Activated T-cell treated with anti-CD3 and anti-CD28 coated beads, Interleukin-2, amount 50 U/mL, for 72 hours (primary cell): ENCODE measurements at places on chromosomes 4 and X. TPM values are rescaled to one million over a fixed set of nuclear protein-coding genes. Genes with fewer than 3 reads are reported as not detected.

The PABPC1L2B gene
- total RNA-seq, result not detected

The MRFAP1 gene
- total RNA-seq, result 153 TPM

The IL21 gene
- total RNA-seq, result 26.0 TPM

The RASL11B gene
- total RNA-seq, result 1.4 TPM

The RHOXF2B gene
- total RNA-seq, result not detected

The MSANTD1 gene
- total RNA-seq, result 2.4 TPM

The SUPT20HL2 gene
- total RNA-seq, result not detected

GRCh38 chr4:149718500-149718899 lies 97.1 kb downstream of the IQCM start:
- H3K27me3 ChIP-seq, result no peaks in the 10 kb centered on the region
- H3K27ac ChIP-seq, result no peak overlapping the region
- no peak for DNase-seq

GRCh38 chr4:173328236-173328901 lies 5.8 kb downstream of the HMGB2 start:
- peaks cover 14% of the 10 kb centered on the region for H3K36me3 ChIP-seq
- no peak overlapping the region for H3K27ac ChIP-seq
- H3K4me1 ChIP-seq, result peaks cover 6% of the 10 kb centered on the region
- no peaks in the 10 kb centered on the region for H3K27me3 ChIP-seq
- no peak for DNase-seq

DNA sequence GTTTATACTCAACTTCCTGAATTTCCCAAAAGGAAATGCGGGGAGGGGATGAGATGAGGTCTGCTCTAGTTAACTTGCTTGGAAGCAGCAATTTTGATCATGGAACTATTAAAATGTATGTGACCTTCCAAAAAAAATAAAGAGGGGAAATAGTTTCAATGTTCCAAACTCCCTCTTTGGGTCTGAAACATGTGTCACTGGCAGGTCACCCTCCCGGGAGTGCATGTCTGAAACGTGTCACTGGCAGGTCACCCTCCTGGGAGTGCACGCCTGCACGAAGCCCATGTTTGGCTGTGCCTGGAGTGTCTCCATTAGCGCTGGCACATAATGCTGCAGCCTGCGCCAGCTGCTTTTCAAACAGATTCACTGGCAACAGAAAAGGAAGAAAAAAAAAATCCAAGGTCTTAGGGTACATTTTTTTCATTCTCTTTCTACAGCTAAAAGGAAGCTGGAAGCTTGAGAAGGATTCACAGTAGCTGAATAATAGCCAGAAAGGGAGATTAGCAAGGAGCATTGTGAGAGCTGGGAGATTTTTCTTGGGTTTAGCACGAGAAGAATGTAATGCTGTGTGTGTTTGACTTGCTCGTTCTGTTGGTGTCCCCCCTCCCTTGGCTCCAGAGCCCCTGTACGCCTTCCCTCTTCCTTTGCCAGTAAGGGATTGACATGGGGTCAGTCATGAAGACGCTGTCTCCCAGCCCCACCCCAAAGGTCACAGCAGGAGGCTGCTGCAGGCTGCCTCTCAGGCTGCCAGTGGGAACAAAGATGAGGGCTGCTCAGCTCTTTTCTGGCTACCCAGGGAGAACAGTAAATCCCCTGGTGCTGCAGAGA lies 39.2 kb upstream of the TLR3 start:
- H3K27me3 ChIP-seq, result peaks cover 21% of the 10 kb centered on the region
- no peak for DNase-seq
- H3K4me1 ChIP-seq, result no peaks in the 10 kb centered on the region
- H3K27ac ChIP-seq, result no peak overlapping the region
- H3K36me3 ChIP-seq, result peaks cover 4% of the 10 kb centered on the region
- H3K4me3 ChIP-seq, result no peak overlapping the region

- H3K36me3 ChIP-seq, result no peaks in the 10 kb centered on the region
- H3K27me3 ChIP-seq, result no peaks in the 10 kb centered on the region
- no peak overlapping the region for H3K27ac ChIP-seq
- no peak for DNase-seq
- H3K4me1 ChIP-seq, result no peaks in the 10 kb centered on the region
Measured at GRCh38 chr4:186808630-186809018, 85.0 kb upstream of the FAT1 start.

DNA sequence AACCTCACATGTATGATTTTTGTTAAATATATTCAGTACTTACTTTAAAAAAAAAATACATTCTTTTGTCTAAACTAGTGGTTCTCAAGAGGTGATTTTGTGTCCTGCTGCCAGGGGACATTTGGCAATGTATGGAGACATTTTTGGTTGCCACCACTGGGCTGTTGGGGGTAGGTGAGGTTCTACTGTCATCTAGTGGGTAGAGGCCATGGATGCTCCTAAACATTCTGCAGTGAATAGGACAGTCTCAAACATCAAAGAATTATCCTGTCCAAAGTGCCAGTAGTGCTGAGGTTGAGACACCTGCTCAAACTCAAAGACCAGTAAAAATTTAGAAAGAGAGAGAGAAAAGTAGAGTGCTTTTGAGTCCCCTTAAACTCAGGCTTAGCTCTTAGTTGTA lies 32.9 kb upstream of the PGM2 start:
- DNase-seq, result peak; percentile 18
- H3K4me1 ChIP-seq, result no peaks in the 10 kb centered on the region
- H3K4me3 ChIP-seq, result no peak overlapping the region
- no peaks in the 10 kb centered on the region for H3K27me3 ChIP-seq
- no peak overlapping the region for H3K27ac ChIP-seq
- H3K36me3 ChIP-seq, result peaks cover 11% of the 10 kb centered on the region

DNA sequence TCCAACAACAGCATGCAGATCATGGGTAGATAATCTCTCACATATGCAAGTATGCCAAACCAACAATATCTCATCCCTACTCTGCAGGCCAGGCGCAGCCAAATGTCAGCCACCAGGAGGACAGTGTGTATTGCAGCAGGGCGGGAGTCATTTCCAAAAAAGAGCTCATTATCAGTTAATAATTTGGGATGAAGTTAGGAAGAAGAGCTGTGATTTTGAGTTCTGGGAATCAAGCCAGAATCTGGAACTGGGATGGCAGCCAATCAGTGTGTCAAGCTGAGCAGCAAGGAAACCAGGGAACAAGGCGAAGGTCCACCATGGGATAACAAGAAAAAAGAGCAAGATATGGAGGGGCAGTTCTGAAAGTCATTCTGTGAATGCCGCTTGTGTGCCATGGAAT lies 88.2 kb upstream of the CAMK2D start:
- H3K4me3 ChIP-seq, result no peak overlapping the region
- H3K36me3 ChIP-seq, result peaks cover 2% of the 10 kb centered on the region
- H3K27ac ChIP-seq, result no peak overlapping the region
- H3K4me1 ChIP-seq, result peaks cover 6% of the 10 kb centered on the region

GRCh38 chrX:9433596-9433995 lies 31.3 kb upstream of the TBL1X start:
- H3K27ac ChIP-seq, result no peak overlapping the region
- DNase-seq, result no peak
- no peak overlapping the region for H3K4me3 ChIP-seq
- no peaks in the 10 kb centered on the region for H3K27me3 ChIP-seq
- no peaks in the 10 kb centered on the region for H3K4me1 ChIP-seq

- no peaks in the 10 kb centered on the region for H3K4me1 ChIP-seq
- no peak overlapping the region for H3K4me3 ChIP-seq
- peaks cover 10% of the 10 kb centered on the region for H3K27me3 ChIP-seq
- no peak for DNase-seq
- no peaks in the 10 kb centered on the region for H3K36me3 ChIP-seq
Measured at GRCh38 chr4:148883435-148883834, 441.2 kb upstream of the NR3C2 start.

DNA sequence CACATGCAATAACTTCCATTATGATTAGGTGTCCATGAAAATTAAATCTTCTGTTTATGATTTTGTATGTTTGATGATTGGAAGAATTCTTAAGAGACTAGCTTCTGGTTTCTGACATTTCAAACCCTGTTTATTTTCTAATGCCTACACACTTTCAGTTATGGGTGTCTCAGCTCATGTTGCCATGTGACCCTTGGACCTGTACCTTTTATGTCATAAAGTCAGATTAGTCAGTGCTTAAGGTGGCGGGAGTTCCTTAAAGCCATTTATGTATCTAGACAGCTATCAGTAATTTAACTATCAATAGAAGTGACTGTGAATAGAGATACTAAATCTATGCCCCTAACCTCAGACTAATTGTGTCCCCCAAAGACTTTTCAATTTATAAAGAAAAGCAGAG lies 155.6 kb downstream of the GBA3 start:
- H3K27ac ChIP-seq, result no peak overlapping the region
- no peaks in the 10 kb centered on the region for H3K36me3 ChIP-seq

GRCh38 chr4:1246901-1247863 lies 1.7 kb downstream of the CTBP1 start:
- peak overlapping the region; percentile 98 for H3K4me3 ChIP-seq
- DNase-seq, result peak; percentile 32
- peak overlapping the region; percentile 96 for H3K27ac ChIP-seq
- no peaks in the 10 kb centered on the region for H3K27me3 ChIP-seq
- H3K4me1 ChIP-seq, result peaks cover 62% of the 10 kb centered on the region

GRCh38 chrX:130878350-130879341 lies 24.4 kb downstream of the ENOX2 start:
- no peak overlapping the region for H3K27ac ChIP-seq
- DNase-seq, result no peak
- H3K27me3 ChIP-seq, result peaks cover 26% of the 10 kb centered on the region

GRCh38 chr4:186918466-186918865 lies 194.8 kb upstream of the FAT1 start:
- no peak for DNase-seq
- H3K27ac ChIP-seq, result no peak overlapping the region
- no peaks in the 10 kb centered on the region for H3K27me3 ChIP-seq
- no peak overlapping the region for H3K4me3 ChIP-seq
- no peaks in the 10 kb centered on the region for H3K4me1 ChIP-seq

DNA sequence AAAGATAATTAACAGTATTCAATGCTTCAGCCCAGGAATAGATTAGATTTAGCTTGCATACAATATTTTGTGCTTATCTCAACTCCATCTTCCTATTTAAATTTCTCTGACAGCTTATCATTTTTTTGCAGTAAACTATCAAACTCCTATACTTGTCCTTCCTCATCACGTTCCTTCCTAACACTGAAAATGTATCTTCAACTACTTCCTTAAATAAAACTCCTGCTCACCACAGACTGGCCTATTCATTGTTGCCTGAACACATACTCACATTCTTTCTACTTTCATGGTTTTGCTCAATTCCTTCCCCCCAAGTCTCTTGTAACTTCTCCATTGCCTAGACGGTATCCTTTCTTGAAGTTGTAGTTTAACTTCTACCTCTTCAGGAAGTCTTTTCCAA lies 28.5 kb upstream of the PTPN13 start:
- DNase-seq, result no peak
- no peaks in the 10 kb centered on the region for H3K4me1 ChIP-seq
- H3K36me3 ChIP-seq, result no peaks in the 10 kb centered on the region
- no peak overlapping the region for H3K4me3 ChIP-seq

DNA sequence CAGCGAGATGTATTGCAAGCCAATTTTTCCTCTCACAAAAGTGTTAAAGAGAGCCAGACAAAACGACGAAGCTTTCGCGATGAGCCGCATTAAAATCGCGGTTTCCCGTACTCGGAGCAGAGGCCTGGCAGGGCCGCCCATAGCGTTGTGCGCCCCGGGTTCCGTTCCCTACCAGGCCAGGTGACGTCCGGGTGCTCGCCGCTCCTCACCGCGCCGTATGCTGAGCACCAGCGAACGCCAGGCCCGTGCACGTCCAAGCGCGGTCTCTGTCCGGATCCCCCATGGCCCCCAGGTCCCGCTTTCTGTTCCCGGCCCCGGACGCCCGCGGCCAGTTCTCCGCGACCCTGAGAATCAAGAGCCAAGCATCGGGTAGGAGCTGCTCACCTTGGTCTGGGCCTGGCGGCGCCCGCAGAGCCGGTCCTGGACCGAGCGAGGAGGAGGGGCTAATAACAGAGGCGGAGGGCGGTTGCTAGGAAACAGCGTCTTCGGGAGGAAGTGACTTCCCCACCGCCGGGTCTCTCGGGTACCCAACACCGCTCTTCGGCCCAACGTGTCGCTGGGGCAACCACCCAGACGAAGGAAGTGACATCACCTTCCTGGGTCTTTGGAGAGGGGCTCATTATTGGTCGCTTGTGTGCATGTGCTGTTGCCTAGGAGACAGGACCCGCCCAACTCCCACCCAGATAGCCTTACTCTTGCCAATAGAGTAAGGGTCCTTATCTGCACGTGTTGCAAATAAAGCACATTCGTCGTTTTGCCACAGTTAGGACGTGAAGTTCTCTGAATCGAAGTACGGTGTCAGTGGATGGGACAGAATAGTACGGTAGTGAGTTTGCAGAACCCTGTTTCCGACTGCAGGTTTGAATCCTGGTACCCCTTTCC lies at the start of gene MAP9:
Gene MAP9 (minus strand): TSS at position 579 of the 882 bp plus-strand sequence. CDS start 1,115 bp downstream, outside the sequence.
- peaks cover 23% of the 10 kb centered on the region for H3K4me1 ChIP-seq
- DNase-seq, result peak; percentile 89
- H3K27ac ChIP-seq, result peak within 1 kb of the TSS; percentile 96
- peaks cover 6% of the 10 kb centered on the region for H3K27me3 ChIP-seq
- H3K4me3 ChIP-seq, result peak within 1 kb of the TSS; percentile 87
- no peaks in the 10 kb centered on the region for H3K36me3 ChIP-seq

GRCh38 chrX:30278365-30278764 lies 30.8 kb downstream of the NR0B1 start:
- peaks cover 12% of the 10 kb centered on the region for H3K4me1 ChIP-seq
- no peak overlapping the region for H3K4me3 ChIP-seq
- H3K36me3 ChIP-seq, result no peaks in the 10 kb centered on the region
- H3K27ac ChIP-seq, result no peak overlapping the region
- no peak for DNase-seq

GRCh38 chrX:118503260-118504041 lies 7.8 kb downstream of the DOCK11 start:
- peaks cover 52% of the 10 kb centered on the region for H3K4me1 ChIP-seq
- H3K27ac ChIP-seq, result peak overlapping the region; percentile 89
- H3K27me3 ChIP-seq, result no peaks in the 10 kb centered on the region
- no peak for DNase-seq
- peaks cover 2% of the 10 kb centered on the region for H3K36me3 ChIP-seq
- peak overlapping the region; percentile 79 for H3K4me3 ChIP-seq

DNA sequence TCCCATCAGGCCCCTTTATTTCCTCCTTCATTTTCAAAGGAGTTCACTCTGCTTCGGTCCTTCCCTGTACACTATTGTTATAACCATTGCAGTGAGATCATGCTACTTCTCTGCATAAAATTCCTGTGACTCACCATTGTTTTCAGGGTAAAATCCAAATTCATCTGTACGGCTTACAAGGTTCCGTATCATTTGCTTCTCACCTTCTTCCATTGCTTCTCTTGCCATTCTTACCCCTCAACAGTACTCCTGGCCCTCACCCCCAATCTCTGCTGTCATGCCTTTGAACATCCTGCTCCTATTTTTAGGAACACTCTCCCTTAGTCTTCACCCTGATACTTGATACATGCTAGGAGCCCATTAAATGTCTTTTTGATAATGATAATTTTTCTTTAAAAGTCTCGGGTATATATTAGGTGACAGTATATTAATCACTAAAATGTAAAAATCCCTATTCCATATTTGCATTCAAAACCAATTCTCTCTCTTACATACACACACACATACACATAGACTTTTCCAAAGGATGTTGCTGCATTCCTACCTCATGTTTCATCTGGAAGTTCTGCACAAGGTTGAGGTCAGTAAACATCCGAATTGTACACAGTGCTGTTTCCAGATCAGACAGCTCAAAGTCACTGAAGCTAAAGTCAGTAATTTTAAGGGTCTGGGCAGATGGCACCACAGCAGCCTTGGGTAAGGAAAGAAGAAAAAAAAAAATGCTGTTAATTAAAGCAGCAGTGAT lies 103.4 kb downstream of the PDE5A start:
- no peaks in the 10 kb centered on the region for H3K27me3 ChIP-seq
- H3K27ac ChIP-seq, result no peak overlapping the region
- H3K36me3 ChIP-seq, result peaks cover 2% of the 10 kb centered on the region
